ENCODE measurements at places on chromosomes 1 and 21.

- no peaks in the 10 kb centered on the region for H3K4me1 ChIP-seq
- no peaks in the 10 kb centered on the region for H3K27me3 ChIP-seq
These were observed 75.6 kb upstream of the ETV3 start for GRCh38 chr1:157213836-157214235.

DNA sequence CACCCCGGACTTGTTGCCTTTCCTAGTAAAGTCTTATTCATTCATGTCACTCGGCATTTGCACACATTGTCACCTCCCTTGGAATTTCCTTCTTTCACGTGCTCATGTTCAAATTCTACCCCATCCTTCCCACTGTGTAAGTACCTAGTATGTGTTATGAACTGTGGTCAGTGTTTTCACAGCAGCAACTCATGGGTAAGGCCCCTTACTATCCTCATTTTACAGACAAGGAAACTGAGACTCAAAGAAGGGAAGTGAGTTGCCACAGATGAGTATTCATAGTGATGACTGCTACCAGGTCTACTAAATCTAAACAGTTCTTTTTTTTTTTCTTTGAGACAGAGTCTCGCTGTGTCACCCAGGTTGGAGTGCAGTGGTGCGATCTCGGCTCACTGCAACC, 10.5 kb downstream of the CITED4 start:
- H3K36me3 ChIP-seq, result no peaks in the 10 kb centered on the region
- no peak overlapping the region for H3K4me3 ChIP-seq
- no peaks in the 10 kb centered on the region for H3K4me1 ChIP-seq
- no peaks in the 10 kb centered on the region for H3K27me3 ChIP-seq
- DNase-seq, result no peak

- H3K27ac ChIP-seq, result no peak overlapping the region
- no peaks in the 10 kb centered on the region for H3K36me3 ChIP-seq
- H3K4me1 ChIP-seq, result no peaks in the 10 kb centered on the region
- no peak for DNase-seq
These were observed 191.4 kb downstream of the AMY1C start for GRCh38 chr1:103941086-103941485.

DNA sequence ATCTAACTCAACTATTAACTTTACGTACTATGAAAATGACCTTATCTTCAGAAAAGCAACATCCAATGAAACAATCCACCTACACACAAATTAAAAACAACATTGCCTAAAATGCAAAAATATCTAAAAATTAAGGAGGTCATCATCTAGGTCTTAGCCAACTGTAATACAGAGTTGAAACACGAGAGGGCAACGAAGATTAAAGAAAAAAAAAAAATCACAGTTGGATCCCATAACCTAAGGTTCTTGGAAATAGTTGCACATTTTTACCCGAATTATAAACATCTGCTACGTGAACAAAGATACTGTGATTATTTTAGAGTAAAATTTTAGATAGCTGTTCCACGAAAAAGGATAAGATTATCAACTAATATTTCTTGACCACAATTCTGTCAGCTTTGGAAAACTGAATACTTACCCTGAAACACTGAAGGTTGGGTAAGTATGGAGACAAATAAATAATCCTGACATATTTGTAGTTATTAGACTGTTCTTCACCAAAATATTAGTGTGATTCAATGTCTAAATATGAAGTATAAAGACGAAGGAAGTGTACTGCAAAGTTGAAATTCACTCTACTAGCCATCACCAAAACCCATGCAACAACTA, 88.0 kb upstream of the AK4 start:
- no peaks in the 10 kb centered on the region for H3K27me3 ChIP-seq
- peaks cover 23% of the 10 kb centered on the region for H3K36me3 ChIP-seq
- H3K27ac ChIP-seq, result peak overlapping the region; percentile 9

DNA sequence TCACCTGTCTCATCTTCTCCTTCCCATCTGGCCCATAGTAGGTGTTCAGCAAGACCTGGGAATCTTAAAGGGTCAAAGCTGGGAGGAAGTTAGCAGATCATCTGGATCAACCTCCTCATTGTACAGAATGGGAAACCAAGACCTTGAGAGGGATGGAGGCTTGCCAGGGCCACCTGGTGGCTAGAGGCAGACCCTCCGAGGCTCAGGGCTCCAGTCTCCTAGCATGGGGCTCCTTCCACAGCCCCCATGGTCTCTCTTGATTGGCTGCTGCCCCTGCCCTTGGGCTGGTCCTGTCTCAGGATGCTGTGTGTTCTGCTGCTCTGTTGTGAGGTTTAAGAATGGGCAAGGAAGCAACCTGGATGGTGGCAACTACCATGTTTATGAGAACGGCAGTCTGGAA, 68.7 kb upstream of the CNTN2 start:
- no peaks in the 10 kb centered on the region for H3K4me1 ChIP-seq
- no peaks in the 10 kb centered on the region for H3K27me3 ChIP-seq
- H3K4me3 ChIP-seq, result no peak overlapping the region
- no peak overlapping the region for H3K27ac ChIP-seq

GRCh38 chr1:58325866-58326265, 220.7 kb downstream of the OMA1 start:
- no peaks in the 10 kb centered on the region for H3K4me1 ChIP-seq
- no peak for DNase-seq
- H3K36me3 ChIP-seq, result no peaks in the 10 kb centered on the region
- H3K27ac ChIP-seq, result no peak overlapping the region
- no peak overlapping the region for H3K4me3 ChIP-seq

DNA sequence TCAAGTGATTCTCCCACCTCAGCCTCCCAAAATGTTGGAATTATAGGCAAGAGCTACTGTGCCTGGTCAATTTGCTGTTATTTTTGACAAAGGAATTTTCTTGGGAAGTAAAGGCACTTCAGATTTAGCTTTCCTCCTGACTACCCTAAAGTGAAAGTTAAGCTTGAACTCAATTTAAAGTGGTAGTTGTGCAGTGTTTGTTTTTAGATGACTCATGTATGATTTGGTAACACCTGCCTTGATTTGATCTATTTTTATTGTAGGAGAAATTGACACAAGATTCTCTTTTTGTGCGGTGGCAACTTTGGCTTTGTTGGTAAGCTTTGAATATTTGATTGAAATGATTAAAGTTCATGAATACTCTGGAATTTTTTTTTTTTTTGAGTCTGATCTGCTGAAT, 5.0 kb downstream of the RABGGTB start:
- no peak for DNase-seq
- no peak overlapping the region for H3K4me3 ChIP-seq
- H3K27ac ChIP-seq, result peak overlapping the region; percentile 40
- H3K27me3 ChIP-seq, result no peaks in the 10 kb centered on the region

GRCh38 chr1:6068073-6068472, 22.4 kb downstream of the KCNAB2 start:
- no peak overlapping the region for H3K4me3 ChIP-seq
- DNase-seq, result no peak
- no peaks in the 10 kb centered on the region for H3K27me3 ChIP-seq
- H3K4me1 ChIP-seq, result no peaks in the 10 kb centered on the region
- no peaks in the 10 kb centered on the region for H3K36me3 ChIP-seq
- no peak overlapping the region for H3K27ac ChIP-seq

DNA sequence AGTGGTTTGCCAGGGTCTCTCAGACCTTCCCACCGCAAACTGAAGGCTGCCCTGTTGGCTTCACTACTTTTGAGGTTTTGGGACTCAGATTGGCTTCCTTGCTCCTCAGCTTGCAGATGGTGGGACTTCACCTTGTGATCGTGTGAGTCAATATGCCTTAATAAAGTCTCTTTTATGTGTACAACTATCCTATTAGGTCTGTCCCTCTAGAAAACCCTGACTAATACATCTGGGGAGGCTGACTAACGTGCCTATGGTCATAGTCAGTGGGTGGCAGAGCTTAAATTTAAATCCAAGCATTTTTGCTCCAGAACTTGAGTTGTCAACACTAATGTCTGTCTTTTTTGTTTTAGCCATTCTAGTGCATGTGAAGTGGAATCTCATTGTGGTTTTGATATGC, 76.5 kb upstream of the CHODL start:
- no peak overlapping the region for H3K4me3 ChIP-seq
- H3K36me3 ChIP-seq, result no peaks in the 10 kb centered on the region
- no peak for DNase-seq
- no peaks in the 10 kb centered on the region for H3K27me3 ChIP-seq

DNA sequence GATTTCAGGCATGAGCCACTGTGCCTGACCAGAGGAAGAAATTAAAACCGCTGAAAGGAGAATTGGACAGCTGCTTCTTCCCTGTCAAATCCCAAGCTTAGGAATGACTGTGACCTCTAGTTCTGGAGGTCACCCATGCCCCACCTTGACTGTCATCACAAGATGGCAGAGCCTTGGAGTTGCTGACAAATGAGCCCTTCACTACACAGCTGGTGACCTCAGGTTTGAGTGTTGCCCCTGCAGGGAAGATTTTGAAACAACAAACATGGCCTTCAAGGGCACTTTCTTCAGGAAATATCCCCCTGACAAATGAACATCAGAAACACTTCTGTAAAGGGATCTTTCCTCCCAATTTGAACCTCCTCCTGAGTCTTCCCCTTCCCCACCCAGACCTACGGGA, 6.9 kb upstream of the SLC45A3 start:
- no peak for DNase-seq
- H3K27ac ChIP-seq, result no peak overlapping the region
- no peaks in the 10 kb centered on the region for H3K4me1 ChIP-seq
- H3K36me3 ChIP-seq, result no peaks in the 10 kb centered on the region

DNA sequence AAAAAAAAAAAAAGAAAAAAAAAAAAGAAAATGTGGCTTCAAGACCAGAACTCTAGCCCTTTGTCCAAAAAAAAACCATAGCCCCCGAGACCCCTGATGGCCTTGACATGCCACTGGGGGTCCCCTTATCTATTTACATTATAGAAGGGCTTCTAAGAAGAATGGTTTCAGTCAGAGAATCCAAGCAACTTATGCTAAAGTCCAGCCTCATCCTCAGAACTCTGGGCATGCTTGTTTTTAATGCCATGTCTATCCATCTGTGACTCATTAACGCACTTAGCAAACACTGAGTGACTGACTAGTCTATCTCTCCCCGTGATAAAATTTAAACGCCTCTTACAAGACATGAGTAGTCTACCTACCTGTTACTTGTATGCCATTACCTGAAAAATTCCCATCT, 29.3 kb downstream of the ERG start:
- H3K4me1 ChIP-seq, result no peaks in the 10 kb centered on the region
- no peak for DNase-seq
- no peak overlapping the region for H3K4me3 ChIP-seq
- no peaks in the 10 kb centered on the region for H3K27me3 ChIP-seq
- H3K27ac ChIP-seq, result no peak overlapping the region
- no peaks in the 10 kb centered on the region for H3K36me3 ChIP-seq

- H3K36me3 ChIP-seq, result no peaks in the 10 kb centered on the region
- H3K27ac ChIP-seq, result peak overlapping the region; percentile 2
- no peaks in the 10 kb centered on the region for H3K4me1 ChIP-seq
- no peaks in the 10 kb centered on the region for H3K27me3 ChIP-seq
- no peak overlapping the region for H3K4me3 ChIP-seq
These were observed 8.6 kb downstream of the EDEM3 start for GRCh38 chr1:184745929-184746638.

DNA sequence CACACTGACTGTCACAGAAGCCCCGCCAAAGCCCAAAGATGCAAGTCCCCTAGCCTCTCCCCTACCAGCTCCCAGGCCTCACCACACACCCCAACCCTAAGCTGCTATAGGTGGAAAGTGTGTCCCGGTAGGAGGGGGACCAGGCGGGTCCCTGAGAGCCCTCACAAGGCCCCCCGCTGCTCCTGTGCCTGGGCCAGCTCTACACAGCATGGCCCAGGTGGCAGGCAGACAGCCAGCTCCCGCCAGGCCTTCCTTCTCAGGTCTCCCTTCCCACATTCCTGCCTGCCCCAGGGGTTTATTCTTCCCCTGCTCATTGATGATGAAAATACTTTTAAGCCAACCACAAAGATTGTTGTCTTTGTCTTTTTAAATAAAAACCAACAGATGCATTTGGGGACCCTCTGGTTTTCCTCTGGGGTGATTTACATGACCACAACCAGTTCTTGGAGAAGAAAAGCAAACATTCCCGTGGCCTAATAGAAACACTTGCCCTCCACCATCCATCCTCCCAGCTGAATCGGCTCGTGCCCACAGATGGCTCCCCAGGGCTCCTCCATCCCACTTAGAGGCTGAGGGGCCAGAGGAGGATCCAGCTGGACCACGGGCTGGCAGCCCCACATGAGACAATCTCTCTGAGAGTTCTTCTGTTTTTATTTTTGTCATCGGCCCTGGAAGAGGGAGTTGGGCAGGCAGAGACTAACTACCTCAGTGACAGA, 93.1 kb downstream of the DMRTB1 start:
- no peak overlapping the region for H3K27ac ChIP-seq
- no peaks in the 10 kb centered on the region for H3K27me3 ChIP-seq
- no peaks in the 10 kb centered on the region for H3K36me3 ChIP-seq
- H3K4me1 ChIP-seq, result peaks cover 9% of the 10 kb centered on the region

- H3K4me3 ChIP-seq, result no peak overlapping the region
- no peaks in the 10 kb centered on the region for H3K36me3 ChIP-seq
- DNase-seq, result no peak
- H3K27me3 ChIP-seq, result no peaks in the 10 kb centered on the region
- peak overlapping the region; percentile 96 for H3K27ac ChIP-seq
These were observed 10.6 kb upstream of the COL6A1 start for GRCh38 chr21:45970674-45971615.

DNA sequence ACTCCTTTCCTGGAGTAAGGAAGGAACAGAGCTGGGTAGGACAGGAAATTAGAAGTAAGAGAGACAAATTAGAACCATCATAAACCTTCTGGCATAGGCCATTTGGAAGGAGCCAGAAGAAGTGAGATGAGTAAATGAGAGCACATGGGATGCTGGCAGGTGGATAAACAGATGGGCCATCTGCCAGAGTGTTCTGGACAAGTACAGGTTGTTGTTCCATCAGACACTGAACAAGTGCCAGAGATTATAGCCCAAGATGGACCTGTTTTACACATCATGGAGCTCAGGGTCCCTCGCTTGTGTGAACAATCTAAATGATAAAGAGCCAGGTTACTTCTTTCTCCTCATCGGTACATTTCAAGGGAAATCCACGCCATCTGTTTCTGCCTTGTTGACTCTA, 200.3 kb downstream of the HHIPL2 start:
- H3K27me3 ChIP-seq, result no peaks in the 10 kb centered on the region
- no peaks in the 10 kb centered on the region for H3K4me1 ChIP-seq
- no peak for DNase-seq
- no peak overlapping the region for H3K4me3 ChIP-seq

- no peaks in the 10 kb centered on the region for H3K36me3 ChIP-seq
- H3K4me1 ChIP-seq, result no peaks in the 10 kb centered on the region
- H3K4me3 ChIP-seq, result no peak overlapping the region
- no peaks in the 10 kb centered on the region for H3K27me3 ChIP-seq
These were observed 13.6 kb downstream of the KLHDC7A start for GRCh38 chr1:18494304-18494703.

- no peaks in the 10 kb centered on the region for H3K4me1 ChIP-seq
- no peaks in the 10 kb centered on the region for H3K27me3 ChIP-seq
- peaks cover 60% of the 10 kb centered on the region for H3K36me3 ChIP-seq
- no peak for DNase-seq
These were observed 52.0 kb downstream of the S100B start for GRCh38 chr21:46552865-46553379.

Measured in right atrium auricular region (tissue), 2 donors.